Astrocyte of the spinal cord (primary cell): ENCODE measurements at places on chromosomes 4 and X.

DNA sequence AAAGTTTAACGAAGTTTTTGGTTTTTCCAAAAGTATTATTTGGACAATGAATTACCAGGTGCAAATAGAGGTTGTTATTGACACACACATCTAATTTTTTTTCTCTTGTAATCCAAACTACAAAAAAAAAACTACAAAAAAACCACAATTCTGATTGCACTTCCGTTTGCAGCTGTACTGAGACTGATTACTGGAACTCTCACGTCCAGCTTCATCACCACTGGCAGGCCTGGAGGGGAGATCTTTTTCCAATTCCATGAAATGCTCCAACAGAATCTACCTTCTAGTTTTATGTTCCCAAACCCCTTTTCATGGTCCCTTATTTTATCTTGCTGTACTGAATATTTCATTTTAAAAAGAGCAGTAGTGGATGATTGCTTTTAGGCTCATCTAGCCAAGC is 1118.3 kb downstream of the C4orf33 start:
- no peak for DNase-seq

DNA sequence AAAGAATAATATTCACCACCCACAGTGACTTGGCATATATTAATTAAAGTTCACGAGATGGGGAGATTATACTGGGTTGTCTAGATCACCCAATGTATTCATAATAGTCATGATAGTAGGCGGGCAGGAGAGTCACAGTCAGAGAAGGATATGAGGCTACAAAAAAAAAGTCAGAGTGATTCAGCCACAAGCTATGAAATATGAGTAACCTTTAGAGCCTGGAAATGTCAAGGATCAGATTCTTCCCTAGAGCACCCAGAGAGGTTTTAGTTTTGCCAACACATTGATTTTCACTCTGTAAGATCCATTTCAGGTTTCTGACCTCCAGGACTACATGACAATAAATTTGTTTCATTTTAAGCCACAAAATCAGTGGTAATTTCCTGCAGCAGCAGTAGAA is 501.9 kb downstream of the GABRG1 start:
- peak; percentile 16 for DNase-seq

GRCh38 chr4:184163813-184164212 is 53.9 kb downstream of the ENPP6 start:
- DNase-seq = peak; percentile 23

- DNase-seq = peak; percentile 70
Measured at GRCh38 chrX:75155827-75156525, at the start of gene ABCB7. Gene ABCB7, minus strand, starts transcription at chrX:75156283. Its CDS starts 11 bp downstream, at chrX:75156272.

GRCh38 chr4:84726356-84726755 is 143.4 kb downstream of the CDS1 start:
- no peak for DNase-seq

DNA sequence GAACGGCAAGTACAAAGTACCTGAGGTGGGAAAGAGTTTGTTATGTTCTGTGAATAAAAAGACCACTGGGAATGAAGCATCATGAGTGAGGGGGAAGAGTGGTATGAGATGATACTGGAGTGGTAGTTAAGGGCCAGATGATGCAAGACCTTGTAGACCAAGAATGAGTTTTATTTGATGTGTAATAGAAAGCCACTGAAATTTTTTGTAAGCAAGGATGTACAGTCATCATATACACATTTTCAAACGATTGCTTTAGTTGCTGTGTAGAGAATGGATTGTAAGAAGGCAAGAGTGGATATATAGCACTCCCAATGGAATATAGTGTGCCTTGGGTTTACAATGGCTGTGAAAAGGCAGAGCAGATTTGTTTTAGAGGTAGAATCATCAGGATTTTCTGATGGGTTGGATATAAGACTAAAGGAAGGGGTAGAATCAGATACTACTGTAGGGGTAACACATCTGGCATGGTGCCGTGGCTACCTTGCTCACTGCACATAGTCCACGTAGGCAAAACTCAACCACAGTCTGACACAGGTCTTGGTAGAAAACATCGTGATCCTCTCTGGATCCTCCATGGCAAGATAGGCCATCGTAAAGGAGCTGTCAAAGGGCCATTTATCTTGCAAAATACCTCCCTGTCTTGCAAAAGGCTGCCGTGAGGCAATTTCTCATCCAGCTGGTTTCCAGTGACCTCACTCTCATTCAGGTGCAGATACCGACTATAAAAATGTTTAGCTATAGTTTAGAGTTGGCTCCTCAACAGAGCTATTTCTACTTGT is 14.9 kb downstream of the TIFA start:
- DNase-seq = peak; percentile 63
